ENCODE measurements at places on chromosomes 2 and 18.
A peak's percentile ranks its signal among the peaks of the same experiment; 100 is the strongest.

DNA sequence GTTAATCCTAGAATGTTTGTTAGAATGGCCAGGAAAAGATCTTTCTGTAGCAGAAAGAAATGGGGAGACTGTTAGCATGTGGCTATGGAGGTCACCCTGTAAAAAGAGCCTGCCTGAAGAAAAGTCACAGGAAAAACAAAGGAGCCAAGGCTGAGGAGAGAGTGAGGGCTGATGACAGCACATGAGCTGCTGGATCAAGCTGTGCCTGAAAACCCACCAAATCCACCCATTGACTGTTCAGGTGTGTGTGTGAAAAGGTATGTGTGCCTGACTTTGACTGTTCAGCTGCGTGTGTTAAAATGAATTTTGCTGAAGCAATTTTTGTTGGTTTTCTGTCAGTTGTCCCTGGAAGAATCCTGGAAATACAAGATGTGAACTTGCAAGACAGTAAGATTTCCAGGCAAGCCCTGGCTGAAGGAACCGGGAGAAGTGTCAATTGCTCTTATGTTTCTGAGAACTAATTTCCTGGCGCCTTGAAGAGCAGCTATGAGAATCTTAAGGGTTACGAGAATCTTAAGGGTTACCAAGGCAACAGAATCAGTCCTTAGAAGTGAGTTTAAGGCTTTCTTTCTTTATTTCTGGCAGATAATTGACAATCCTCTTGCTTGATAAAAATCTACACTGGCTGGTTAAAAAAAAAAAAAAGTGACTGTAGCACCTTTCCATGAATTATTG, 73.0 kb upstream of the LGALSL start:
- DNase-seq: no peak

DNA sequence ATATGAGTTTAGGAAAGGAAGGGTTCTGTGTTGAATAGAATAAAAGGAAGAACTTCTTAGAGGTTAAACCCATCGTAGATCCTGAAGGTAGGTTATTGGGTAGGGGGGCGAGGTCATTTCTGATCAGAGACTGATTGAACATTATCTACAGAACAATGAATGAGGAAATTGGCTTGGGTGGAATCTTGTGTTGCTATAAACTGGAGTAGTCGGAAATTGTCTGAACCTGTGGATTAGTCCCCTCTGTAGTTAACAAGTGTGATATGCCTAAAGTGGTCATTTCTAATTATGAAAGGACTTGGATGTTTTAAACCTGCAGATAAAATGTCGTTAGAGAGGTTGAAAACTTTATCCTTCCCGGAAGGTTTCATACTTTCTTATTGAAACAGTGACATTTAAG, 42.1 kb downstream of the EML4 start:
- no peak for DNase-seq

DNA sequence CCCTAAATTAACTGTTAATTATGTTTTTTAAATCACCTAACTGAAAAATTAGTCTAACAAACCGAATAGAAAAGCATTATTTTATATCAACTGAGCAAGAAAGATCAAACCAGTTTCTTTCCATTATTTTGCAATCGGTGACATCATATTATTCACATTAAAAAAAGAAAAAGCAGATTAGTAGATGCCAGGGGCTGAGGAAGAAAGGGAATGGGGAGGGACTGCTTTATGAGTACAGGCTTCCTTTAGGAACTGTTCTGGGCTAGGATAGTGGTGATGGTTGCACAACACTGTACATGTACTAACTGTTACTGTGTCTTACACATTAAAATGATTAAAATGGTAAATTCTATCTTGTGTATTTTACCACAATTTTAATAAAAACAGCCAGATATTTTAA, 59.3 kb downstream of the COBLL1 start:
- no peak for DNase-seq

DNA sequence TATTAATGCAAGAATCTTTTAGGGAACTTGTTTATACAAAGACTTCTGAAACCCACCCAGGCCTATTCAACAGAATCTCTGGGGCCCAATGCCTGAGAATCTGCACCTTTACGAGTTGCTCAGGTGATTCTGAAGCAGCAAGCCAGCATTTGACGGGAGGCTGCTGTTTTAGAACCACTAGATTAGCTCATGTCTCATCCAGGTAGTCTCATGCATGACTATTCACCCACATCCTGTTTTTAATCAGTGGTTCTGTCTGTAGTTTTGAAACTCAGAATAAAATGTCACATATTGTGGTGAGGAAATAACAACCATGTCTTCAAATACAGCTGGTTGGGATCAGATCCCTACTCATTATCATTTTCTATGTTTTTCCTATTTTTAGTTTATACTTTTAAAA, 39.5 kb downstream of the CYTIP start:
- DNase-seq: no peak

DNA sequence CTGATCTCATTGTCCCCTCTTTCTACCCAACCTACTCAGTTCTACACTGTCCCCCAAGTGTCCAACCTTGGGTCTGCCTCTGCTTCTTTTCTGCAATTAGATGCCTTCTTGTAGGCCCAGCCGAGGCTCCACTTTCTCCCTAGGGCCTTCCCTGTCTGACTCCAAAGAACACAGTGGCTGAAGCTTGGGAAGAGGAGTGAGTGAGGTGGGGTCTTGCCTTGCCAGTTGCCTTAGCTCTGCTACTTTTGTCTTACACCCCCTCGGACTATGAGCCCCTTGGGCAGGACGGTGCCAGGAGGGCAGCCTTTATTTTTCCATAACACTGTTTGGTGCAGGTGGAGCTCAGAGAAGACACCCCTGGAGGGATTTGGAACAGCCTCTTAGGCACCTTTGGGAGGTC, 345.1 kb downstream of the CYP26B1 start:
- peak; percentile 57 for DNase-seq

- no peak for DNase-seq
Observed at GRCh38 chr2:236342951-236343350, 78.7 kb upstream of the ASB18 start.

- DNase-seq: peak; percentile 73
Observed at GRCh38 chr2:96088340-96089335, 27.7 kb downstream of the ADRA2B start.

GRCh38 chr18:48791636-48792105, 159.1 kb downstream of the SMAD7 start:
- peak; percentile 19 for DNase-seq

GRCh38 chr18:79853993-79854364, 56.2 kb downstream of the KCNG2 start:
- peak; percentile 65 for DNase-seq

- peak; percentile 92 for DNase-seq
Observed at GRCh38 chr2:156331572-156332283, 793 bp downstream of the NR4A2 start.

DNA sequence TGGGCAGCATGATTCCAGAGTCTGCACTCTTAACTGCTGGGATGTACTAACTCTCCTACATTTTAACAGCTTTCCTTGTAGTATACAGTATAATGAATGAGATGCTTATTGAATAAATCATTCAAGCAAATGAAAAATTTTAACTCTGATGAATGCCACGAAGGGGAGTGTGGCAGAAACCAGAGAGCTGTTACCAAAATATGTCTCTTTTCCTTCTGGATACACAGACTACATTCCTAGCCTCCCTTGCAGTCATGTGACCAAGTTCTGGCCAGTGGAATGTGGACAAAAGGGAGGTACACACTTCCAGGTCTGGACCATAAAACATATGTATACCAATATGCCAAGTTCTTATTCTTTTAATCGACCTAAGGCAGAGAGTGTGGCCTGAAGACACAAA, 1.7 kb upstream of the EML4 start:
- DNase-seq: no peak

- DNase-seq: no peak
Observed at GRCh38 chr2:156486147-156486546, 50.0 kb downstream of the GPD2 start.

DNA sequence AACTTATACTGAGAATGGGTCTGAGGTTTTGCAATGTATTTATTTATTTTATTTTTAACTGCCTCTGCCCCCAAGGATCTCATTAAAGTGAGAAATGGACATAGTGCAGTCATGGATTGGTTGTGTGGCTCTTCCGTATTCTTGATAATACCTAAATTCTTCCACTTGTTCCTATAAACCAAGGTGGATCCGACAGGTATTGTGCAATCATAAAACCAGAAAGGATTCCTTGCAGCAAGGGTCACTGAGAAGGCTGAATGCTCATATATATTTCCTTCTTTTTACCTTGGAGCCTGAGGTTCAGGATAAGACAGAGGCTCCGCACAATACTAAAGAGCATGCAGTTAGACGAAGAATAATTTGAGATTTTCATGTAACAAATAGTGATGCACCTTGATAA, 826.0 kb upstream of the SOX11 start:
- DNase-seq: no peak

DNA sequence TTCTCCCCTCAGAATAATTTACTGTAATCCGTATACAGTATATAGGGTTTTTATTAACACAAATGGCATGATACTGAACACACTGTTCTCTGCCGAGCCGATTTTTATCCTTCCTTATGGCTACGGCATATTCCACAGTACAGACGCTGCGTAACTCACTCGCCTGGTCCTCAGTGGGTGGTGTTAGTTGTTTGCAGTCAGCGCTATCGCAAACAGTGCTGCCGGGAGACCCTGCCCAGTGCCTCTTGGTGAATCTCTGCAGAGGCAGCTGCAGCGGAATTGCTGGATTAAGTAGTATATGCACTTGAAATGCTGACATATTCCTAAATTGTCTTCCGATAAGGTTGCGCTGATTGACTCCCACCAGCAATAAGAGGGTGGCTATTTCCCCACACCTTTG, 73.9 kb downstream of the MARCO start:
- DNase-seq: no peak

DNA sequence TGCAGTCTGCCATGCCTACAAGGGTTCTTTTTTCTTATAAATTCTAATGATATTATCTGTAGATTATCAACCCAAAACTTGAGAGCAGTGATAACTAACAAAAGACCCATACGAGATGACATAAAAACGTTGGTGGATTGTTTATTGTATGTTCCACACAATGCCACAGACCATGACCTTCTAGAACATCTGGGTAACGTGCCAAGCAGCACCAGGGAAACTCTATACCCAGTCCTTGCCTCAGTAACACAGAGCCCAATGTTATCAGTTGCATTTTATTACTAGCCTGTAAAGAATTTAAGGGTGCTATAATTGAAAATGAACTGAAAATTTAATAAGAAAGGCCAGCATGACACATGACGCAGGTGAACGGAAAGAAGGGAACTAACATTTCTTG, 99.1 kb upstream of the UGP2 start:
- no peak for DNase-seq

GRCh38 chr18:24462838-24463775, 2.7 kb downstream of the HRH4 start:
- DNase-seq: no peak

- no peak for DNase-seq
Observed at GRCh38 chr2:149595056-149595963, 7.7 kb upstream of the MMADHC start.

Data from suprapubic skin (tissue), 4 donors.